ENCODE measurements at places on chromosomes 3 and 15. TPM values are rescaled to one million over a fixed set of nuclear protein-coding genes. Genes with fewer than 3 reads are reported as not detected.

Gene PLIN1
- 2.8 TPM for total RNA-seq

DNA sequence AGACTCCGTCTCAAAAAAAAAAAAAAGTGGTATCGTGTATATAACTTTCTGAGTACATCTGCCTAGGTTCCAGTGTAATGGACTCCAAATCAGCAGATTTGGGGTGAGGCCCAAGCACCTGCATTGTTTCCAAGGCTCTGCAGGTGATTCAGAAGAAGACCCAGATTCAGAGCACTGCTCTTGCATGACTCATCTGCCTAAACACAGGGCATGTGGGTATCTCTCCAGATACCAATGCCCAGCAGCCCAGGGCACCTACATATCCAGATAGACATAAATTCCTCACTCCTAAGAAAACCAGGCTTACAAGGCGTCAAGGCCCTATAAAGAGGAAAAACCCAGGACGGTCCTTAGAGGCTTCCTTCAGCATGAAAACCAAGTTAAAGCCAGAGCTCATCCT lies 24.3 kb downstream of the NDUFAF1 start:
- no peaks in the 10 kb centered on the region for H3K4me1 ChIP-seq
- DNase-seq = no peak
- no peaks in the 10 kb centered on the region for H3K27me3 ChIP-seq
- H3K4me3 ChIP-seq = no peak overlapping the region
- H3K36me3 ChIP-seq = no peaks in the 10 kb centered on the region

Gene TM6SF1
- total RNA-seq = 10.3 TPM

- no peaks in the 10 kb centered on the region for H3K4me1 ChIP-seq
- DNase-seq = no peak
- H3K4me3 ChIP-seq = no peak overlapping the region
- H3K36me3 ChIP-seq = no peaks in the 10 kb centered on the region
- no peak overlapping the region for H3K27ac ChIP-seq
- H3K27me3 ChIP-seq = no peaks in the 10 kb centered on the region
These were observed 71.9 kb downstream of the CADPS start for GRCh38 chr3:62803276-62803675.

DNA sequence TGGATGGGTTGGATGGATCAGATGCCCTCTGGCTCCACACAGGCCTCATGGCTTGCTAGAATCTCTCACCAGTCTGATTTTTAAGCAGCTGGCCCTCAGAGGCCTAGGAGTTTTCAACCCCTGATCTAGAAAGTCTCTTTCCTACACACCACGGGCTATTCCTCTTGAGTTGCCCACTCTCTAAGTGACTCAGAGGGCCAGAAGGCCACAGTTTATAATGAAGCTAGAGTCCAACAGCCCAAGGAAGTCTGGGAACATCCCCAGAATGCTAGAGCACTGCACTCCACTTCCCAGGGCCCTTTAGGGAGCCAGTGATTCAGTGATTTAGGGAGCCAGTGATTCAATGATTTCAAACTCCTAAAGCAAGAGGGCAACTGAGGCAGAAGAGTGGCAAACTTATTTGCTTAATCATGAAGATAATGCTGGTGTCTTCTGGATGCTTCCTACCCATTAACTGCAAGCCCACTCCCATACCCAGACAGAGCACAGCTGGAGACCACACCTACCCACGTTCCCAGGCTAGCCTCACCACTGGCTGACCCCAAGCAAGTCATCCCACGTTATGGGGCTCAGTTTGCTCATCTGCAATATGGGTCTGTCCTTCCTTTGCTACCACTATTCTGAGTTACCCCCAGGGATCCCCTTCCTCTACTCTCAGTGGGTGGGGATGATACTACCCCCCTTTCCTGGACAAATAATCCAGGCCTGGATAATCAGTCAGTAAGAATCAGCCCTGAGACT lies 36.7 kb downstream of the ABTB1 start:
- H3K4me1 ChIP-seq = peaks cover 61% of the 10 kb centered on the region
- H3K27ac ChIP-seq = peak overlapping the region; percentile 89
- no peak overlapping the region for H3K4me3 ChIP-seq

Gene FYCO1
- 99.8 TPM for total RNA-seq

DNA sequence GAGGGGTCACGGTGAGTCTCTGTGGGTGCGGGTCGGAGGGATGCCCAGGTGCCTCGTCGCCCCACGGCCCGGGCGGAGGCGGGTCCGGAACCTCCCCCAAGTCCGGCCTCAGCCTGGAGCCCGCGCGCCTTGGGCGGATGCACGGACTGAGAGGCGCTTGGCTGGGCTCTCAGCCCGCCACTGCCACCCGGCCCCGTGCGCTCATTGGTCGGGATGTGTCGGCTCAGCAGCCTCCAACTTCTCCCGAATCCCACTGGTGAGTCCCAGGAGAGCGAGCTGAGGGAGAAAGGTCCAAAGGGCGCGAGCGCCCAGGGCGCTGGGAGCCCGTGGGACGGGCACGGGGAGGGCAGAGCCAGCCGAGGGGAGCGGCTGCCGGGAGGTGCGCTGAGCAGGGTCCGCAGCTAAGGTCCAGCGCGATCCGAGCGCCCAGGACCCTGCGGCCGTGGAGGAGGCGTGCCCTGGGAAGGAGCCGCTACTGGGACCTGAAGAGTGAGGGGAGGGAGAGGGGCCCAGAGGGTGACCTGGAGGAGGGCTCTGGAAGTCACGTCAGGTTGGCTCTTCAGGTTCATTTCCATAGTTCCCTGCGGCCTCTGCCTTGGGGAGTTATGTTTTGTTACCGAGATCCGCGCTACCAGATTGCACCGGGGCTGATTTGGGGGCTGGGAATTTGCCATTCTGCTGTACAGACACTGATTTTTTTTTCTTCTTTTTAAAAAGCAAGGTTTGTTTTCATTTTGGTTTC lies at the start of gene MME:
Gene MME (plus strand): TSS at position 574 of the 742 bp plus-strand sequence. CDS start 3,849 bp downstream, outside the sequence.
- H3K4me1 ChIP-seq = no peaks in the 10 kb centered on the region
- peaks cover 11% of the 10 kb centered on the region for H3K36me3 ChIP-seq
- peak within 1 kb of the TSS; percentile 60 for H3K27ac ChIP-seq
- peak; percentile 56 for DNase-seq
- peak within 1 kb of the TSS; percentile 69 for H3K4me3 ChIP-seq
- no peaks in the 10 kb centered on the region for H3K27me3 ChIP-seq

Gene GP9
- not detected for total RNA-seq

Gene IMPG2
- 0.42 TPM for total RNA-seq

DNA sequence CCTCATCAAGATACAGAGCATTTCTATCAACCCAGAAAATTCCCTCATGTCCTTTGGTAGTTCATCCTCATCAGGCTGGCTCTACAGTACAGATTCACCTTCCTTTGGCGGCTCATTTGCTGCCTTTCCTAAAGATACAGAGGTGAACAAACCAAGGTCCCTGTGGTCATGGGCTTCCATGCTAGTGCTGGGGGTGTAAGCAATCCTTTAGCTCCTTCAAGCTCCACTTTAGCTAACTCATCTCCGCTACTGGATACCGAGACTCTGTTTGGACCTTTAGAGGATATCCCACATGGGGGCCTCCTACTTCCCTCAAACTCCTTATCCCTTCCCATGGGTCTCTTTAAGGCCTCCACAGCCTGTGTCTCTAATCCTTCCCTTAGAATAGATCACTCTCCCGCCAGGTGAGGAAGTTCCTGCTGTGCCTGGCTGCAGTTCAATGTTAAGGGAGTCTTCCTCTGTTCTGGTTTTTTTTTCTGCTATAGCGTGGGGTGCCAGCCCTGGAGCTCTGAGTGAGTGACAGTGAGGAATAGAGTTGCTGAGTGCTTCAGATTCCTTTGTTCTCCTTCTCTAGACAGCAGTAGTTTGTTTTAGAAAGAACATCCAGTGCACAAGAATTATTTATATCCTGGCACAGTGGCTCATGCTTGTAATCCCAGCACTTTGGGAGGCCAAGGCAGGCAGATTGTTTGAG lies 30.7 kb downstream of the CLEC3B start:
- no peaks in the 10 kb centered on the region for H3K36me3 ChIP-seq
- peaks cover 37% of the 10 kb centered on the region for H3K4me1 ChIP-seq
- DNase-seq = peak; percentile 39
- H3K27me3 ChIP-seq = no peaks in the 10 kb centered on the region
- H3K27ac ChIP-seq = peak overlapping the region; percentile 74

DNA sequence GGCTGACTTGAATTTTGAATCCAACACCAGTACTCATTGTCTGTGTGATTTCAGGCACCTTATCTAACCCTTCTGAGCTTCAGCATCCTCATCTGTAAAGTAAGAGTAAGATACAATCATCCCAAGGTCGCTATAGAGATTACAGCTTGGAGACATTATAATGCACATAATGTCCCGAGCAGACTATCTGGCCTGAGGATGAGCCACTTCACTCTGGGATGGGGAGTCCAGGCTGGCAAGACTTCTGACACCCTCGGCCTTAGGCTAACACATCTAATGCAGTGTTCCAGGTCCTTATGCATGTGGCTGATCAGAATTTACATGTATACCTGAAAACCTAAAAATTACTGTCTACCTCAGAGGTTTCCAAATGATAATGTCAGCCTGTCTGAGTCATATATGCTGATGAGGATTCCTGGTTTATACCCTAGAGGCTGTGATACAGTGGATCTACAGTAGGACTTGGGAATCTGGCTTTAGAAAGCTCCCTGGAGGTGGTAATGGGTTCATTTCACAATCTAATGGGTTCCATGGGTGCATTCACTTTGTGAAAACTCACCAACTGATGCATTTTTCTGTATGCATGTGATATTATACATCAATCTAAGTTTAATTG lies 229.0 kb upstream of the SLCO3A1 start:
- no peaks in the 10 kb centered on the region for H3K27me3 ChIP-seq
- no peak for DNase-seq
- no peak overlapping the region for H3K4me3 ChIP-seq
- H3K36me3 ChIP-seq = no peaks in the 10 kb centered on the region
- peaks cover 16% of the 10 kb centered on the region for H3K4me1 ChIP-seq

- H3K36me3 ChIP-seq = no peaks in the 10 kb centered on the region
- H3K27ac ChIP-seq = no peak overlapping the region
- no peaks in the 10 kb centered on the region for H3K27me3 ChIP-seq
- no peak for DNase-seq
- H3K4me1 ChIP-seq = no peaks in the 10 kb centered on the region
- H3K4me3 ChIP-seq = no peak overlapping the region
These were observed 216.5 kb upstream of the PEX5L start for GRCh38 chr3:180253283-180253682.

DNA sequence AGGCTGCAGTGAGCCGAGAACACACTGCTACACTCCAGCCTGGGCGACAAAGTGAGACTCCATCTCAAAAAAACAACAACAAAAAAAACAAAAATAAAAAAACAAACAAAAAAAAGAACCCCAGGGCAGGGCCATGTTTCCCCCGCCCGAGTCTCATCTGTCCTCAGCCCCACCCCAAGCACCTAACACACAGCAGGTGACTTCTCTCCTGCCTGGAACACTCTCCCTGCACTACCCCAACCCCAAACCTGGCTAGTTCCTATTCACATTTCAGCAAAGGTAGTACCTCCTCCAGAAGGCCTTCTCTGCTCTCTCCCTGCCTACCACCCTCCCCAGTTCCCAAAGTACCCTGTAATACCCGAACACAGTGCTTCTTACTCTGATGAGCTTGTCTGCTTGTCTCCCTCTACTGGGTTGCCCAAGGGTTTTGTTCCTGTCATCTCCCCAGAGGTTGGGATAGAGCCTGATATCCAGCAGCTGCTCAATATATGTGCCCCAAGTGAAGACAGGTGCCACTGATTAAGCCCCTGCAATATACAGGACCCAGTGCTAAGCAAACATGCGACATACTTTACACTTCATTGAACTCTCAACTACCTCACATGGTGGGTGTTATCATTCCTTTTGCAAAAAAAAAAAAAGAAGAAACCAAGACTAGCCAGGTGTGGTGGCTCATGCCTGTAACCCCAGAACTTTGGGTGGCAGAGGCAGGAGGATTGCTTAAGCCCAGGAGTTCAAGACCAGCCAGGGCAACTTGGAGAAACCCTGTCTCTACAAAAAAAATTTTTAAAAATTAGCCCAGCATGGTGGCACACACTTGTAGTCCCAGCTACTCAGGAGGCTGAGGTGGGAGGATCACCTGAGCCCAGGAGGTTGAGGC lies 103.6 kb downstream of the DAPK2 start:
- peak overlapping the region; percentile 75 for H3K27ac ChIP-seq
- no peaks in the 10 kb centered on the region for H3K36me3 ChIP-seq
- peaks cover 38% of the 10 kb centered on the region for H3K4me1 ChIP-seq
- H3K4me3 ChIP-seq = no peak overlapping the region
- no peak for DNase-seq

- peak within 1 kb of the TSS; percentile 82 for H3K4me3 ChIP-seq
- no peaks in the 10 kb centered on the region for H3K4me1 ChIP-seq
- H3K27me3 ChIP-seq = no peaks in the 10 kb centered on the region
- peak; percentile 36 for DNase-seq
- H3K27ac ChIP-seq = peak within 1 kb of the TSS; percentile 87
- H3K36me3 ChIP-seq = no peaks in the 10 kb centered on the region
These were observed at the start of the genes CHDH and IL17RB for GRCh38 chr3:53846134-53846850. Gene CHDH, minus strand, starts transcription at chr3:53846419. Its CDS starts 22,411 bp downstream, at chr3:53824008. Gene IL17RB, plus strand, starts transcription at chr3:53846568. Its CDS starts 21 bp downstream, at chr3:53846589.

Gene IQCF5
- not detected for total RNA-seq

Gene GOLGA6D
- not detected for total RNA-seq

Gene RBP2
- not detected for total RNA-seq

DNA sequence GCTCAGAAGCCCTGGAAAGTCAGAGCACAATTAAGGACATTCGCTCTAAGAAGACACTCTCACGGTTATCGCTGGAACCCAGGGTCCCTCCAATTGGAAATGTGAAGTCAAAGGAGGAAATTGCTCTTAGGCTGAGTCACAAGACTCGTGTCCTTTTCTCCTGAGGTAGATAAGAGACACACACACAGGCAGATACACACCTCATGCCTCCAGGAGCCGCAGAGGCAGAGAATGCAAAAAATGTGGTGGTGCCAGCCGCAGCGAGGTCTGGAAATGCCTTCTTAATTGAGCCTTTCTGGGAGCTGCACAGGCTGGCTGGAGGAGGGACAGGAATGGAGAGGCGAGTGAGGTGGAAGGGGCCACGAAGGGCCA lies 189.3 kb downstream of the OPA1 start:
- H3K36me3 ChIP-seq = no peaks in the 10 kb centered on the region
- H3K4me1 ChIP-seq = peaks cover 7% of the 10 kb centered on the region
- no peak for DNase-seq
- no peaks in the 10 kb centered on the region for H3K27me3 ChIP-seq

Gene AADACL2
- not detected for total RNA-seq

DNA sequence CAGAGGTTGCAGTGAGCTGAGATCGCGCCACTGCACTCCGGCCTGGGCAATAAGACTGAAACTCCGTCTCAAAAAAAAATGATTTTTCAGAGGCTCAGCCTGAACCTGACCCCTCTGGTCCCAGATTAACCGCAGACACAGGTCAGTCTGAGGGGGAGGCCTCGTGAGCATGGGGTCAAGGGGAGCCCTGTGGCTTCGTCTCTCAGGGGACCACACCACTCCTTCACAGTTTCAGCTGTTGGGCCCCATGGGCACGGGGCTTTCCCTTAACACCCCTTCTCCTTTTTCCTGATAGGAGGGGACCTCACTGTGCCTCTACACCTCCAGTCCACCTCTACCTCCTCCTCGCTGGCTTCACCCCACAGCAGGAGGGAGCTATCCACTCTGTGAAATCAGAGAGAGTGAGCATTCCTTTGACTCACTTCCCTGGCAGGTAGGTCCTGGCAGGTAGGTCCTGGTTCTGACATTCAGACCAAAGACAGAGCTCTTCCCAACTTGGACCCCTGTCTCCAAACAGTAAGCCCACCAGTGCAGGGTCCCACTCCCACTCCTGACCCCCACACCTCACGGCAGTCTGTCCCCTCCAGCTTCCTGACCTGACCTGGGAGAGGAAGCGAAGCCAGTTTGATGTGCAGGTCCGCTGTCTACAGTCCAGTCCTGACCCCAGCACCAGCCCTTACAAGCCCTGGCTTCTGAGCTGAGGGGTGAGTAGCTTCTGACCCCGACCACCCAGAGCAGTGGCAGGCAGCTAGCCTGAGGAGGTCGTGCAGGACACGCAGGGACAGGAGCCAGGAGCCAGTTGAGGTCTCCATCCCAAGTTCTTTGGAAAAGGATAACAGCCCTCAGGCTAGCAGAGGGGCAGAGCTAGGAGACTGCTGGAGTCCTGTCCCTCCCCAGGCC lies 9.0 kb downstream of the RRP9 start:
- H3K27me3 ChIP-seq = no peaks in the 10 kb centered on the region
- no peaks in the 10 kb centered on the region for H3K4me1 ChIP-seq
- no peak for DNase-seq
- no peak overlapping the region for H3K4me3 ChIP-seq
- H3K36me3 ChIP-seq = peaks cover 53% of the 10 kb centered on the region
